ENCODE measurements at places on chromosomes 13 and 19.

DNA sequence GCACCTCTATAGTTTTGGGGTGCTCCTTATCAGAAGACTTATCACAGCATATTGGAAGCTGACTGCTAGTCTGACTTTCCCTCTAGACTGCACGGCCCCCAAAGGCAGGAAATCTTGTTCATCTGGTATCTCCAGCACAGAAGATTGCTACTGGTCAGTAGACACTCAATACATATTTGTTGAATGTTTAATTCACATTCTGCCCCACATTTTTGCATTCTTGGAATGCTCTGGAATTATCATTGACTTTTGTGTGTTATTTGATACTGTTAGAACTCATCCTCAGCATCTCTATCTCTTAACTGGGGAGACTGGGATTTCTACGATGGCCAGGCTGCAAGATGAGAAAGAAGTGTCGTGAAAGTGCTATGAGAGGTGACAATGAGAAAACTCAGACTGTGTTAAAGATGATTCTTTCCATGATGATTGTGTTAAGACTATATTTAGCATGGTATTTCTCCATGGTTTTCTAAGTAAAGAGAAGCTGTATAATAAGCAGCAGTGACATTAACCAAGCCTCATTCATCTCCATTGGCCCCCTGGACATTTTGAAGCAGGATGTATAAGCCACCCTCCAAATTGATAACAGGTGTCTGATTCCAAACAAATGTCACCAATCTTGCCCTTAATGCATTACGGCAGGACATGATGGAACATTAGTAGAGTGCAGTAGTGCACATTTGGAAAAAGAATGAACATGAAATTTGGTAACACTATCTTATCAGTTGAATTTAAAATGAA is 440.9 kb downstream of the RFC3 start:
- no peak for DNase-seq

DNA sequence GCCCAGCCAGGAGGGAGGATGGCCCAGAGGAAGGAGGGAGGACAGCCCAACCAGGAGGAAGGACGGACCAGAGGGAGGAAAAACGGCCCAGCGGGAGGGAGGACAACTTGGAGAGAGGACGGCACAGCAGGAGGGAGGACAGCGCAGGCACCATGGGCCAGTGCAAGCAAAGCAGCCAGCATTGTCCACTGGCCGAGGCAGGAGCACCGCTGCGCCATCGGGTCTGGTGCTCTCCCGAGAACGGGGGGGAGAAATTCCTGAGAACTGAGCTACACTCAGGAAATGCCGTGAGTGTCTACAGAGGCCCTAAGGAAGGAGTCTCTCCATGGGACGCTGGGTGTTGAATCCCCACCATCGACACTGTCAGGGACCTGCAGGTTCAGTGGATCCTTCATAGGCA is 38.5 kb upstream of the SOX1 start:
- no peak for DNase-seq

DNA sequence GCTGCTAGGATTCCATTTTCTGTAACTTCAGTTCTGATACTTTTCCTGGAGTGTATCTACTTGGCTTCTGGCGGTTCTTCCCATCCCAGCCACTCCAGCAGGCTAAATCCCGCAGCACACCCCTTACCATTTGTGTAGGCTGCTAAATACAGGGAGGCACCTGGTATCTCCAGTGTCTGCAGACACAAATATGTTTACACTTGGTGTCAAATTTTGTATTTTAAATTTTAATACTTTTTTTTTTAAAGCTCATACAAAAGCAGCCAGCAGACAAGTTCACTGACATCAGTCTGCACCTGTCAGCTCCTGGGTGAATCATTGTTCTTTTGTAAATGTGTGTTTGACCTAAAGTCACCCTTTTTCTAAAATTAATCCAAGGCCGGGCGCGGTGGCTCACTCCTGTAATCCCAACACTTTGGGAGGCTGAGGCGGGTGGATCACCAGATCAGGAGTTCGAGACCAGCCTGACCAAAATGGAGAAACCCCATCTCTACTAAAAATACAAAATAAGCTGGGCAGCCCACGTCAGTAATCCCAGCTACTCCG is 3.4 kb upstream of the ZSCAN4 start:
- DNase-seq, result no peak

DNA sequence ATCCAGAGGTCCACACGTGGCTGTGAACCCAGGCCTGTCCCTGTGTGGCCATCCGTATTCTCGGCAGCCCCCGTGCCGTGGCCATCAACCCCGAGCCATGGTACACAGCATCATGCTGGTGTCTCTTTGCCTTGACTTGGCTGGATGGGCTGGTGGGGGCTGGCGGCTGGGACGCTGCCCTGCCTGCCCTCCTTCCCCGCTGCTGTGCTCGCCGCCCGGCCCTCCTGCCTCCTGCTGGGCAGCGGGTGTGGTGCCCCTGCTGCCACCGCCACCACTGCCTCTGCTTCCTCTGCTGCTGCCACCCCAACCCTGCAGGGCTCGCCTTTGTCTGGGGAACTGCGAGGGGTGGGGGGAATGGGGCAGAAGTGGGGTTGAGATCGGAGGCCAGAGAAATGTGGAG is 19.7 kb upstream of the EHD2 start:
- no peak for DNase-seq

- no peak for DNase-seq
These were observed 328.4 kb downstream of the SLC7A1 start for GRCh38 chr13:29266756-29267733.

DNA sequence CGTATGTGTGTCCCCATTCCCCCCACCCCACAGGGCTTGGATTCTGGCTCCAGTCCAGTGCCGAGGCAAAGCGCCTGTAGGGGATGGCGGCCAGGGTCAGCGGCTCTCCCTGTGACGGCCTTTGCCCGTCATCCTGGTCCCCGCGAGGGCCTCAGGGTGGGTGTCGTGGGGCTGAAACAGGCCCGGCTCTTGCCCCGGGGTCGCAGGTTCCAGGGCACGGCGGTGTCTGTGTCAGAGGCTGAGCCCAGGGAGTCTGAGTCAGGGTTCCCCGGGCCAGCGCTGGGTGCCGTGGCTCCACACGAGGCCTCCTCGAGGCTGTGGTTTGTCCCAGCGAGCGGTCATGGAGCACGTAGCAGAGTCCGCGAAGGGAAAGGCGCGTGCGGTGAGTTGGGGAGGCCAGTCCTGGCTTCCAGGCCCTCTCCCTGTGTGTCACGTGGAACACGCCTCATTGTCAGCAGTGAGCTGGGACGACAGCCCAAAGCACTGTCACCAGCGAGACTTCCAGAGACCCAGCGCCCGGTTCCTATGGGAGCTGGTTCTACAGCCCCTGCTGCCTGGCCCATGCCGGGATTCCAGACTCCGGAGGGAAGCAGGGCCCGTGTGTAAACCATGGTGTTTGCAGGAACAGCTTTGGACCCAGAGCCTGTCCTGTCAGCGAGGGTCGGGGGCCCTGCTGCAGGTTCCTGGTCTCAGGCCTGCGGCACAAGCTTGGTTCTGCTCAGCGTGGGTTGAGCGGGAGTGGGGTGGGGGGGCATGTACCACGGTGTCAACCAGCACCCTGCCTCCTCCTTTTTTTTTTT is 13.4 kb downstream of the NCLN start:
- no peak for DNase-seq

DNA sequence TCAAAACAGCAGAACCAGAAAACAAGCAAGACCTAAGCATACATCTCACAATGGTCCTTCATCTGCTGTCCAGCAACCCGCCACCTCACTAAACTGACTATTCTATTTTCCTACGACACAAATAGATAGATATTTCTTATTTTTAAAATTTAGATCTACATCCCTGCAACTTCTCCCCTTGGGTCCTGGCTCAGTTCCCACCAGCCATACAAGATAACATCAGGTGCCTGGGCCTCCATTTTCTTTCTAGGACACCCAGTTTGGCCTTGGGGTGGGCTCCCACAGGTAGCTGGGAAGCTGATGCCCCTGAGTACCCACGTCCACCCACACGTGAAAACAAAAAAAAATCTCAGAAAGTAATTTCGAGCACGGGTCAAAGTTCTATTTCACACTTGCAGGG is 47.6 kb downstream of the TGDS start:
- no peak for DNase-seq

DNA sequence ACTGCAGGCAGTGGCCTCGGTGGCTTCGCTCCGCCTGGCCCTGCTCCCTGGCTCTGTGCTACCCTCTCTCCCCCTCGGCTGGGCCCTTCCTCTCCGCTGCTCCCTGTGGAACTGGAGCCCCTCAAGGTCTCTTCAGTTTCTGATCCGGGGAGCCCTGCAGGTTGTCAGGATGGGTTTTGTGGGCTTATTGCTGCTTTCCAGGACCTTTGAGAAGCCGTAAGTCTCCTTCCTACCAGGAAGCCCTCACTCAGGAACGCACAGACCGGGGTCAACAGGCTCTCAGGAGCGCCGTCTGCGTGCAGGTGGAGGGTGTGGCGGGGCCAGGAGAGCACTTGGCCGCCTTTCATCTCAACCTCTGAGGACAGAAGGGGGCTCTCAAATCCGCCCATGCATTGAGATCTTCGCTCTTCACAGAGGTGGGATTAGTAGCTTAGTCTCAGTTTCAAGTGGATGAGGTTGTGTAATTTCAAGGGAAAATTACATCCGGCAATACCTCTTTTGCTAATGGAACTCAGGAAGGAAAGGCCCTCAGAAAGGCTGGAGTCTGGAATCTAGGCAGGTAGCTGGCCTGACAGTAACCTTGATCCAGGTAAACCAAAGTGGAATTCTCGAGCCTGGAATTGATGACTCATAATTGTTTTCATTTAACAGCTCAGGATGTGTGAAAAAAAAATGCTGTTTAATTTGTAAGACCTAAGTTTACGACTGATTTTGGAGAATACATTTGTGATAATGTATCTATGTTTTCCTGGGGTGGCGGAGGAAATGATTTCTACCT is 102.0 kb downstream of the ATP11A start:
- DNase-seq, result no peak

GRCh38 chr13:52833296-52833875 is 15.1 kb downstream of the PCDH8 start:
- DNase-seq, result no peak

GRCh38 chr19:39470724-39471339 is 9.8 kb upstream of the TIMM50 start:
- no peak for DNase-seq

GRCh38 chr13:88483202-88483601 is 812.0 kb downstream of the SLITRK5 start:
- DNase-seq, result no peak

DNA sequence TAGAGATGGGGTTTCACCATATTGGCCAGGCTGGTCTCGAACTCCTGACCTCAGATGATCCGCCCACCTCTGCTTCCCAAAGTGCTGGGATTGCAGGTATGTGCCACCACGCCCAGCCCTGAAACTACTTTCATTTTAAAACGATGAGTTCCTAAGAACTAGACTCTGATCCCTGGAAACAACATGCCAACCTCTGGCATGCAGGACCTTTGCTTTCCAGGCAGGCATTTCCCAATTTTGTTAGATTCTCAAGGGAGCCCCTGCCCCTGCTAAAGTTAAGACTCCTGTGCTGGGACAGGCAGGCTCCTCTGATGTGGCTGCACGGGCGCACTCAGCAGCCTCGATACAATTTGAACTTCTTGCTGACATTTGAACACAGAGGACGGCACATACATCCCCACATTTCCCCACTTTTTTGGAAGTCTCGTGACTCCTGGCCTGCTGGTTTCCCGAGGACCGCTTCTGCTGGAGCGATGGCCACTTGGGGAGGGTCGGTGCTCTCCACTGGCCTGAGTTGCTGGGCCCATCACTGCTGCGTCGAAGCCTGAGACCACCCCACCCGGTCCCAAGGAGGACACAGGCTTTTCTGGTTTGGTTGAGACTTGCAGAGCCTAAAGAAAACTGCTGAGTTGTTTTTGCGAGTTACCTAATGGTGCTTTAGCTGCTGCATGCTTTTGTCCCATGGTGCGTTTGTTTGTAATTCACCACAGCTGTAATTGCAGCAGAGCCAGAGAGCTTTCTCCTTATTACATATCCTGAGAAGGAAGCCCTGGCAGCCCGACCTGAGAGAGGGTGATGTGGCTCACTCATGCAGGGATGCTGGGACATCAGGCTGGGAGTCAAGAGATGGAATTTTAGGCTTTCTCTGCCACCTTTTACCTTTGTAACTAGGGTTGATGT is 8.2 kb downstream of the ATP11A start:
- DNase-seq, result no peak

DNA sequence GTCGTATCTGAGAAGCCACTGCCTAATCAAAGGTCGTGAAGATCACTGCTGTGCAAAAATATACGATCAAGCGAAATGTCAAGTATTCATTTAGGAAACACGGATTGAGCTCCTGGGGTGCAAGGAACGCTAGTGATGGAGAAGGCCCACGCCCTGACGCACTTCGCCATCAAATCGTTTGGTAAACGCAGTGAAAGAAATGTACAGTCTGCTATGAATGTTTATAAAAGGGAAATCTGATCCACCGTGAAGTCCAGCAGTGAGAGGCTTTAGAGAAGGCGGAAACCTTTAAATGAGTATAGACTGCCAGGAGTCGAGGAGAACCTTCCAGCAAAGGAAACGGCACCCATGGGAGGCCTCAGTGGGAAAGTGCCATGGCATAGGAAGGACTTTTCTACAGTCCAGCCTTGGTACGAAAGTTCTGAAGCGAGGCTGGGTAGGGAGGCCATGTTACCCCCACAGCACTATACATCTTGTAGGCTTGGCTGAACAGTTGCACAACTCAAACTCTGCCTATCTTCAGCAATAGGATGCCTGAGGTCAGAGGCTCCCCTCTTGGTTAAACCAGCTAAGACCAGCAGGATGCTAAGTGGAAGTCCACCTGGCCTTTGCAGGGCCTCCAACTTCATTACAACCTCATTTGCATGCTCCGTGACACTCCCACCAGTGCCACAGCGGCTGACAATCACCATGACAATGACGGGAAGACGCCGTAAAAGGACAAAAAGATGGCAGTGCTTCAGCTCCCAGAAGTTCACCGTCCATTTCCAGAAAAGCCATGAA is 20.4 kb downstream of the PCID2 start:
- no peak for DNase-seq

- no peak for DNase-seq
These were observed 189.5 kb upstream of the UFM1 start for GRCh38 chr13:38160131-38160530.

DNA sequence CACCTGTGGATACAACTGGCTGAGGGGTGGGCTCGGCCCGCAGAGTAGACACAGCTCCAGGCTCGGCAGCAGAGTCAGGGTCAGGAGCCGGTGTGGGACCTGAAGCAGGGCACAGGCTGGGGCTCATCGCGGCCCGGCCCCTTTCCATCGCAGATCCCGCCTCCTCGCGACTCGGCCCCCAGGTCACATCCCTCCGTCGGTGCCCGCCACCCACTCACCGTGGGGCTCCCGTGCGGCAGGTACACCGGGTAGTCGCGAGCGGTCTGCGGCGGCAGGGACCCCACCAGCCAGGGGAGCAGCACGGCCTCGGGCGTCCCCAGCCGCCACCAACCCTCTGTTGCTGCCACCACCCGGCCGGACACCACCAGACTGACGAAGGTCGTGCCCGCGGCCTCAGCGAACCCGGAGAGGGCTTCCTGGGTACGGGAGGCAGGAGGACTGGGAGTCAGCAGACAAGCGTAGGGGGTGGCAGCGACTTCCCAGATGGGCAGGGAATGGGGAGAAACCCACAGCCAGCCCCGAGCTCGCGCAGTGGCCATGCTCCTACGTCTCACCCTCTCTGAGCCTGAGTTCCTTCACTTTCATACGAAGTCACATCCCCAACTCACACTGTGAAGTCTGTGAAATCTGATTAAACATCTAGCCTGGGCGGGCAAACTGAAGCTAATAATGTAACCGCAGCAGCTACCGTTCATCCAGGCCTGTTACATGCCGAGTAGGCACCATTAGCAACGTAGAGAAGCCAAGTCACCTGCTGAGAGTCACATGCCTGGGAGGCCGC is 3.7 kb downstream of the FUZ start:
- DNase-seq, result no peak

GRCh38 chr13:44015118-44015517 is 135.4 kb downstream of the LACC1 start:
- no peak for DNase-seq

GRCh38 chr19:55086730-55087541 is 11.3 kb downstream of the EPS8L1 start:
- DNase-seq, result no peak
